Stimulated activated CD4-positive, alpha-beta T cell treated with anti-CD3 and anti-CD28 coated beads, TNF-alpha, amount 100 ng/mL, for 24 hours (primary cell): ENCODE measurements at places on chromosomes 3 and 15.

GRCh38 chr3:46065750-46066256 lies 38.5 kb upstream of the XCR1 start:
- DNase-seq, result no peak

DNA sequence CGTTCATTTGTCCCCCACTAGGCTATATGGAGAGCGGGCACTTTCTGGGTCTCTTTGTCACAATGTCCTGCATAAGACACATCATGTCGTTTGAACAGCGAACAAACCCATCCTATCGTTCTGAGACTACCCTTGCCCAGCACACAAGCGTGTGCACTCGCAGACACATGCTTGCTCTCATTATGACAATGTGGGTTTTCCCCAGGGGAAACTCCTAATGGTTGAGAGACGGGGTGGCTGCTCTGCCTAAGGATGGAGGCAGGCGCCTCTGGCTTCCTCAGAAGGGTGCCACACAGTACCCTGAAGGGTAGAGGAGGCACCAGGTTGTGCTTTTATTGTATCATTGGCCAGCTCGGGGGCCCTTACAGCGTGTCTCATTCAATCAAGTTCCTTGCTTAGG lies 51.0 kb upstream of the MYZAP start:
- DNase-seq, result no peak

DNA sequence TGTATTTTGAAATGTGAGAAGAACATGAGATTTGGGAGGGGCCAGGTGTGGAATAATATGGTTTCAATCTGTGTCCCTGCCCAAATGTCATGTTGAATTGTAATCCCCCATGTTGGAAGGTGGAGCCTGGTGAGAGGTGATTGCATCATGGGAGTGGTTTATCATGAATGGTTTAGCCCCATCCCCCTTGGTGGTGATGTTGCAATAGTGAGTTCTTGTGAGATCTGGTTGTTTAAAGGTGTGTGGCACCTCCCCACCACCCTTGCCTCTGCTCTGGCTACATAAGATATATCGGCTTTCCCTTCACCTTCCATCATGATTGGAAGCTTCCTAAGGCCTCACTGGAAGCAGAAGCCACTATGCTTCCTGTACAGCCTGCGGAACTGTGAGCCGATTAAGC lies 23.9 kb upstream of the TMEM108 start:
- DNase-seq, result no peak

DNA sequence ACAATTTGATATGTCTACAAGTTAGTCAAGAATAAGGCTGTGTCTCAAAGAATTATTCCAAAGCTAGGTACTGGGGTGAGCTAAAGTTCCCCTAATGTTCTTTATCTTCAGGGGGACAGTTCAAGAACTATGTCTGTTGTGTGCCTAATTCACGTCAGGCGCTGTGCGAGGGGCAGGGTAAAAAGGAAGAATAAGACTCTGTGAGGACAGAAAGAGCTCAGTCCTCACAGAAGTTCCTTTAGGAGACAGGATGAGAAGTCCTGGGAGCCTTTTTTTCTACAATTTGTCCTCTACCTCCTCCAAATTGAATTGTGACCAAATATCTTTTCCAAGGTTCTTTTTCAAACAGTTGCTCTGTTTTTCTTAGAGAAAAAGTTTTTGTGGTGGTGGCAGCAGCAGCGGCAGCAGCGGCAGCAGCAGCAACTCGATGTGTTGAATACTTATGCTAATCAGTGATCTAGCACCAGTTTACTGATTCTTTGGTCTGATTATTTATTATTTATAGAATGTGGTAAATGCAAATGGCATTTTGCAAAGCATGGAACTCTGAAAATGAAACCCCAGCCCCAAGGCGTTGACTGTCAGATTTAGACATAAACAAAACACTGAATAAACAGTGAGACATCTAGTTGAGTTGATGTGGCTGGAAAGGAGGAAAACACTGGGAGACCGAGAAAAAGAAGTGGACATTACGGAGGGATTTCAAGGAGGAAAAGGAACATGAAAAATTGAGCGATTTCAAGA lies 88.6 kb downstream of the GTPBP8 start:
- DNase-seq, result no peak

GRCh38 chr3:183991403-183991802 lies 26.3 kb downstream of the ABCC5 start:
- DNase-seq, result no peak

- no peak for DNase-seq
Measured at GRCh38 chr15:52772766-52773165, 17.4 kb downstream of the ONECUT1 start.

GRCh38 chr3:32373276-32373675 lies 18.4 kb upstream of the CMTM7 start:
- DNase-seq, result no peak

- no peak for DNase-seq
Measured at GRCh38 chr3:128620268-128620691, 30.3 kb downstream of the RPN1 start.

DNA sequence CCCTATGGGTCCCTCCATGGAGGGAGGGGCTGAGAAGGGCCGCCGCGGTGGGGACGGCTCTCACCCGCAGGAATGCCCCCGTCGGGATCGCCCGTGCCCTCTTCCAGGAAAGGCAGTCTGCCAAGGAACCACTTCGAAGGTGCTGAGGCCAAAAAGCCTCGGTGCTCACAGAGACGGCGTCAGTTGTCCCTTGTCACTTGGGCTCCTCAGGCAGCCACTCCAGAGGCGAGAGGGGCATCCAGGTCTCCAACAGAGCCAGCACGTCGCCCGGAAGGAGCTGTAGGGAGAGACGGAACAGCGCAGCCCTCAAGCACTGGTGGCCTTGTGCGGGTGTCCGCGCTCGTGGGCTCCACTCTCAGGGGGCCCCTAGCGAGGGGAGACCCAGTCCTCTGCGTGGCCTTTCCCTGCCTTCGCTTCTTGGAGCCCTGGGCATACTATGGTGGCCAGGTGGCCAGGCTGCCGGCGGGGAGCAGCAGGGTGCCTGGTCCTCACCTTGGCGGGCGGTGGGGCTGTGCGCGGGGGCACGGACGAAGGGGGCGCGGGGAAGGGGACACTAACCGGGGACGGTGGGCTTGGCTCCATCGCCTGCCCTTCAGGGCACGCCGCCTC lies 994 bp downstream of the MESP1 start:
- no peak for DNase-seq

DNA sequence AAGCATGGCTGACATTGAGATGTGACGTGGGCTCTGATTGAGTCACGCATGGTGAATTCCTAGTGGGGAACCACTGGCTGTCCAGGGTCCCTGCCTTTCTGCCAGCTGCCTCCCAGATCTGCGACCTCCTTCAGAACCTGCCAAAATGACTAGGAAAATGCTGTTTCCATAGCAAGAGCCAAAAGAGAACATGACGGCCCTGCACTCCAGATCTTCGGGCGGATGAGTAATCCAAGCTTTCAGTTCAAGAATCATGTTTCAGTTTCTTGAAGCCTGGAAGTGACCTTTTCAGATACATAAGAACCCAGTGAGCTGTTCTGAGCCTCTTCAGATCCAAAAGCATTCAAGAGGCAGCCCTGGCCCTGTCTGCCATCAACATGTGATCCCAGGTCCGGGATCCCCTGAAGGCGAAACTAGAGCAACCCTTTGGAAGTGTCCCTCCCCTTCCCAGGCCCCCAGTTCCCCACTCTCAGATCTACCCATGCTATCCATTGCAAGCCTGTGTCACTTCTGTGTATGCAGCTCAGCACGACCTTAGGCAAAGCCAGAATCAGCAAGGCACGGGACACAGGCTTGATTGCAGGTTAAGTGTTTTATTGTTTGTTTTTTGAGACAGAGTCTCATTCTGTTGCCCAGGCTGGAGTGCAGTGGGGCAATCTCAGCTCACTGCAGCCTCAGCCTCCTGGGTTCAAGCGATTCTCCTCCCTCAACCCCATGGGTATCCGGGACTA lies 19.7 kb downstream of the ANKRD63 start:
- DNase-seq, result no peak

DNA sequence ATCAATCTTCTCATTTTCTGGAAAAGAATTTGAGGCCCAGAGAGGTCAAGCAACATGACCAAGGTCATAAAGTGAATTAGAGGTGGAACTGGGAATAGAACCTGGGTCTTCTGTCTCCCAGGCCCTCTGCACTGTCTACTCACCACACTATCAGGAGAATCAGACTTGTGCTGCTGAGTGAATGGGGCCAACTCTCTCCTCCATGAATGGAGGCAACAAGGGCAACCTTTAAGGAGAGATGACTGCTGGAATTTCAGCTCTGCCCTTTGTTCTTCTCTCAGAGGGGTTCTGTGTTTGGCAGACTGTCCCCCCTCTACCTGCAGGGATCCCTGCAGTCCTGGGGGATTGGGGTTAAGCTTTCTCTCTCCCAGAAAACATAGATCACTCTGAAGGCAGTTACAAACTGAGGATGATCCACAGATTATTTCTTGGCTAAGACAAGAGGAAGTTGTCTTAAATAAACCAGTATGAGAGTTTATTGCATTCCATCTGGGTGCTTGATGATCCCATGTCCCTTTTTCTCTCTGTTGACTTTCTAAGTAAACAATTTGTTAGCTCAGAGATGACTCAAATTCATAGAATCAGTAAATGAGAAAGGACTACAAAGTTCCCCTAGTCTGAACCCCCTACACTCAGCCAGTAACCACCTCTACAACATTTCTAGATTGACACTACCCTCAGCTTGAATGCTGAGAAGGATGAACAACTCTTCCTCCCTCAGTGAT lies 99.0 kb upstream of the LIPC start:
- DNase-seq, result no peak

DNA sequence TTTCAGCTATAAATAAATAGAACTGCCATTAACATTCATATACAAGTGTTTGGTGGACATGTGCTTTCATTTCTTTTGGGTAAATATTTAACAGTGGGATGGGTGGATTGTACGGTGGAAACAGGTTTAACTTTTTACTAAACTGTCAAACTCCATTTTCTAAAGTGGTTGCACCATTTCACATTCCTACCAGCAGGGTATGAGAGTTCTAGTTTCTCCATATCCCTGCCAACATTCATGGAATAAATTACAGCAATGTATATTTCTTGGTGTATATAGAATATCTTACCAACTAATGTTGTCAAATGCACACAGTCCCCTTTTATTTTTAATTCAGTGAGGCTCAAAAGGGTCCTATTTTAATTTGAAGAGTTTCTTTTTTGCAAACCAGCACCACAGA lies 71.3 kb upstream of the CTXND1 start:
- DNase-seq, result no peak

DNA sequence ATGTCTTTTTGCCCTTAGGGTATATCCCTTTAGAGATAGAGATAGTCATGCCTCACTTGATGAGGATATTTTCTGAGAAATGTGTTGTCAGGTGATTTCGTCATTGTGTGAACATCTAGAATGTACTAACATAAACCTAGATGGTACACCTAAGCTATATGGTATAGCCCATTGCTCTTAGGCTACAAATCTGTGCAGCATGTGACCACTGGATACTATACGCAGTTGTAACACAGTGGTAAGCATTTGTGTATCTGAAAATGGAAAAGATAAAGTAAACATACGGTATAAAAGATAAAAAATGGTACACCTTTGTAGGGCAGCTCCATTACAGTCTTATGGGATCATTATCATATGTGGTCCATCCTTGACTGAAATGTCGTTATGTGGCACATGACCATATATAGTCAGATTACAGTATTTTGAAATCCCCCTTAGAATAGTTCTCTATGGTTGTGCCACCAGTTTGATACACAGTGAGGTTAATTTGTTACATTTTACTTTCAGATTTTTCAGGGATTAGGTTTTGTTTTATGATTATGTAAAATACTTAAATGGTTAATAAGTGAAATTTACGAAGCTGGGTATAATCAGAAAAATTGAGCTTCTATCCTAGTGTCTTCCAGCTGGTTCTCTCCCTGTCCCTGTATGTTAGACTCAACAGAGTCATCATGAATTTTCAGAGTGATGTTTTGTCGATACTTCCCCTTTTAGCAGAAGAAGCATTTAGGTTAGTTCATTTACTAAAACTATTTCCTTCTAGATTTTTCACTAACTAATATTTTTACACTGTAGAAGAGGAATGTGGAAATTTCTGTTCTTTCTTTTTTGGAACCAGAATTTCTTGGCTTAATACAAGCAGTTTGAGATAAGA lies 12.8 kb downstream of the SETD5 start:
- no peak for DNase-seq

GRCh38 chr3:139129892-139130291 lies 85.2 kb upstream of the PRR23C start:
- DNase-seq, result no peak

DNA sequence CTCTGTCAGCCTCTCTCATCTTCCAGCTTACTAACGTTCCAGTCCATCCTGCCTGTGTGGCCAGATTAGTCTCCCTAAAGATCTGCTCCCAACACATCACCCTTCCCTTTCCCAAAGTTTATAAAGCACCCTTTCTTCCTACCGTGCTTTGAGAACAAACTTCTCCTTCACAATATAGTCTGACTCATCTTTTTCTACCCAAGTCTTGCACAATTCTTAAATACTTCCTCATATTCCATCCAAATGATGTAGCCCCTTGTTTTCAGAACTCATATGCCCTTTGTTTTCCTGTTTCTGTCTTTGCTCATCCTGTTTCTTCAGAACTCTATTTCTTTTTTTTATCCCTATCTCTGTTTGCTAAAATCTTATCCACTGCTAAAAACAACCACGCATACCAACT lies 326.8 kb downstream of the MFSD1 start:
- DNase-seq, result no peak

GRCh38 chr15:62569460-62570404 lies 404.6 kb upstream of the C2CD4B start:
- no peak for DNase-seq

DNA sequence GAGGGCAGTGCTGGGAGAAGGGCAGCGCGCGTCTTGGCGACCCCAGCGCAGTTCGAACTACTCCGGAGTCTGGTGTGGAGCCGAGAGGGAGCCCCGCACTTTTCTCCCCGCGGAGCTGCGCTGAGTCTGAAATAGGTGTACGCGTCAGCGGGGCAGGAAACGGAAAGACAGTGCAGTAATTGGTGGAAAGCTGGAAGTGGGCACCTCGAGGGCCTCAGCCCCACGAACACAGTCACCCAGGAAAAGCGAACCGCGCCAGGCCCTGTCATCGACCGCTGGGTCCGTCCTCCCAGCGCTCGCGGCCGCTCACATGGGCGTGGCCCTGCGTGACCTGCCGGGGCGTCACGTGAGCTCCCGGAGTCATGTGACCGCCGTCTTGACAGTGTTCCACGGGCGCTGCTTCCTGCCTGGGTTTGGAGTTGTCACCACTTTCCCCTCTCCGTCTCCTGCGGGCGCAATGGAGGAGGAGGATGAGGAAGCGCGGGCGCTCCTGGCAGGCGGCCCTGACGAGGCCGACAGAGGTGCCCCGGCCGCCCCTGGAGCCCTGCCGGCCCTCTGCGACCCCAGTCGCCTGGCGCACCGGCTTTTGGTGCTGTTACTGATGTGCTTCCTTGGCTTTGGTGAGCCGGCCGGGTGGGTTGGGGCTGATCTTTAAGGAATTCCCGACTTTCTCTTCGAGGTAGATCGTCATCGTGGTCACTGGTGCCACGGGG lies at the start of gene MFSD1:
Gene MFSD1 (plus strand): TSS at position 359 of the 713 bp plus-strand sequence. CDS start 99 bp downstream, at position 458.
- DNase-seq, result peak; percentile 86

DNA sequence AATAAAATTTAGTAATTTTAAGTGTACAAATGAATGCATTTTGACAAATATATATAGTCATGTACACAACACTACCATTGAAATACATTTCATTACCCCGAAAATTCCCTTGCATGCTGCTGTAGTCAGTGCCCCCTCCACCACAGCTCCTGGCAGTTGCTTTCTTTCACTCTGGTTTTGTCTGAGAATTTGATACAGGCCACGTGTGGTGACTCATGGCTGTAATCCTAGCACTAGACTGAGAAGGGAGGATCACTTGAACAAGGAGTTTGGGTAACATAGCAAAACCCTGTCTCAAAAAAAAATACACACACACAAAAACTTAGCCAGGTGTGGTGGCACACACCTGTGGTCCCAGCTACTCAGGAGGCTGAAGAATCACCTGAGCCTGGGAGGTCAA lies 65.4 kb downstream of the TFRC start:
- DNase-seq, result no peak

GRCh38 chr15:92638291-92638708 lies 17.3 kb downstream of the FAM174B start:
- no peak for DNase-seq
